ENCODE measurements at places on chromosomes 5 and 9. TPM values are rescaled to one million over a fixed set of nuclear protein-coding genes. Genes with fewer than 3 reads are reported as not detected.

- no peak for DNase-seq
Measured at GRCh38 chr9:128246471-128246870, 29.3 kb downstream of the GOLGA2 start.

GRCh38 chr5:147017621-147018020 is 139.1 kb upstream of the PPP2R2B start:
- DNase-seq, result no peak

- DNase-seq, result no peak
Measured at GRCh38 chr5:113169720-113170119, 193.1 kb downstream of the DCP2 start.

Gene IL13
- total RNA-seq, result 8.0 TPM
